ENCODE measurements at places on chromosomes 1 and 21.

DNA sequence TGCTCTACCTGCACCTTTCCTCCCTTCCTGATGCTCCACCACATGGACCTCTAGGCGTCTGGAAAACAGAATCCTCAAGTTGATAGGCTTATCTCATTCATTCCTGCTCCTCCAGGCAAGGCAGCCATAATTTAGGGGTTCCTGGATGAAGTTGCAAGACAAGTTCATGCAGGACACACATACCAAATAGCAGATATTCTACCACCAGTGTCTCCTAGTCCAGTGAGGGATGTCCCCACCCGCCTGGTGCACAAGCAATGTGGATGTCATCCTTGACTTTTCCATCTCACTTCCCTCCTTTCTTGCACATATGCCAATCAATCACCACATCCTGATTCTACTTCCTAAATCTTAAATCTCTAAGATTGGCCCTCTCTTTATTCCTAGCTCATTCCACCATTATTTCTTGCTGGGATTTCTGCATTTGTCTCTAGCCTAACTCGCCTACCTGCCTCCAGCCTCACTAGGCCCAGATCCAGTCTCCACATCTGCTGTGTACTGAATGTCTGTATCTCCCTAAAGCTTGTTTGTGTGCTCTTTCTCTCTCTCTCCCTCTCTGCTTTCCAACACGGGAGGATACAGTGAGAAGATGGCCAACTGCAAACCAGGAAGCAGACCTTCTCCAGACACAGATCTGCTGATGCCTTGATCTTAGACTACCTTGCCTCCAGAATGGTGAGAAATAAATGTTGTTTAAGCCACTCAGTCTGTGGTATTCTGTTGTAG lies 40.5 kb downstream of the CD34 start:
- DNase-seq: no peak

GRCh38 chr1:83673312-83673711 lies 325.6 kb downstream of the TTLL7 start:
- no peak for DNase-seq

GRCh38 chr1:2137257-2138121 lies 57.1 kb downstream of the FAAP20 start:
- no peak for DNase-seq

- DNase-seq: no peak
These were observed 136.8 kb downstream of the NOS1AP start for GRCh38 chr1:162206300-162206699.

GRCh38 chr1:188463919-188464318 lies 1635.2 kb downstream of the PLA2G4A start:
- DNase-seq: no peak

Data from HFFc6 (cell line).